ENCODE measurements at places on chromosomes 11 and 22.

DNA sequence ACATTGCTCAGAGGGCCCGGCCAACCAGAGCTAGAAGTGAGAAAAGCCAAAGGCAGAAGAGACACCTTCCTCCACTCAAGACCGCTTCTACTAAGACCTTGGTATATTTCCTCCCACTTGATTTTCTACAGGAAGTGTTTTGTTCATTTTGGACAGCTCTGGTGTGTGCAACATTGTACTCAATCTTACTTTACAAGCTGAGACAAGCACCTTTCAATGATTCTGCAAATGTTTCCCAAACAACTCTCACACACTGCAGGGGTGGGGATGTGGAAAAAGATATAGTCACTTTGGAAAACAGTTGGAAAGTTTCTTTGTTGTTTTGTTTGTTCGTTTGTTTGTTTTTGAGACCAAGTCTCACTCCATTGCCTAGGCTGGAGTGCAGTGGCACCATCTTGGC, 15.7 kb downstream of the MYO18B start:
- no peaks in the 10 kb centered on the region for H3K27me3 ChIP-seq
- no peak overlapping the region for H3K4me3 ChIP-seq
- no peak for DNase-seq
- H3K27ac ChIP-seq: peak overlapping the region; percentile 79
- peaks cover 50% of the 10 kb centered on the region for H3K4me1 ChIP-seq

GRCh38 chr11:48103621-48104567, 112.7 kb upstream of the OR4B1 start:
- no peak for DNase-seq
- no peak overlapping the region for H3K27ac ChIP-seq
- H3K27me3 ChIP-seq: no peaks in the 10 kb centered on the region
- peaks cover 75% of the 10 kb centered on the region for H3K4me1 ChIP-seq
- H3K4me3 ChIP-seq: no peak overlapping the region

GRCh38 chr22:23053051-23053707, 17.1 kb upstream of the GNAZ start:
- H3K36me3 ChIP-seq: no peaks in the 10 kb centered on the region
- H3K27ac ChIP-seq: no peak overlapping the region
- peaks cover 41% of the 10 kb centered on the region for H3K27me3 ChIP-seq
- peaks cover 2% of the 10 kb centered on the region for H3K4me1 ChIP-seq
- H3K4me3 ChIP-seq: no peak overlapping the region

DNA sequence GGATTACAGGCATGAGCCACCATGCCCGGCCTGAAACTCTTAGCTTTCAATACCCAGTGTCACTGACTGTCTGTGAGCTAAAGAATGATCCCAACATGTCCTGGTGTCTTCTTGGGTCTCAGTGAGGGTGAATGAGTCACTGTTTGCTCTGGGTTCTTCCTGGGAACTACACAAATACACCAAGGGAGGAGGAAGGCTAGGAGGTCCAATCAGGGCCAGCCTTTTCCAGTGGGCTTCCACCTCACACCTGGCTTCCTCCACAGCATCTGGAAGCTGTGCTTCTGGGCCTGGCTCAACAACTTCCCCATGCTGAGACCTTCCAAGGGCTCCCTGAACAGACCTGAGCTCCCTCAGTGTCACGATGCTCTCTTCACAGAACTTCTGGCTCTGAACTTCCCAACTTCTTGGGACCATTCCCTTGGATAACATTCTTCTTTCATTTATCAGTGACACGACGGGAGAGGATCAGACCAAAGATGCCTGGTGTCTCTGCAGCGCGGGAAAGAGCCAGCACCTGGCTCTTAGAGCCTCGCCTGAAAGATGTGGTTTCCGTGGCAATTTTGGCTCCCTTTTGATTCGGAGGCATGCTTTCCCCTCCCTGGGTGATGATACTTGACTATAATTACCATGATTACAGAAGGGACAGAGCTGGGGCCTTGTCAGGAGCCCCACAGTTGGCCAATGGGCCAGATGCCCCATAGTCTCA, 22.3 kb upstream of the CHRM4 start:
- H3K36me3 ChIP-seq: peaks cover 35% of the 10 kb centered on the region
- H3K4me1 ChIP-seq: peaks cover 15% of the 10 kb centered on the region

DNA sequence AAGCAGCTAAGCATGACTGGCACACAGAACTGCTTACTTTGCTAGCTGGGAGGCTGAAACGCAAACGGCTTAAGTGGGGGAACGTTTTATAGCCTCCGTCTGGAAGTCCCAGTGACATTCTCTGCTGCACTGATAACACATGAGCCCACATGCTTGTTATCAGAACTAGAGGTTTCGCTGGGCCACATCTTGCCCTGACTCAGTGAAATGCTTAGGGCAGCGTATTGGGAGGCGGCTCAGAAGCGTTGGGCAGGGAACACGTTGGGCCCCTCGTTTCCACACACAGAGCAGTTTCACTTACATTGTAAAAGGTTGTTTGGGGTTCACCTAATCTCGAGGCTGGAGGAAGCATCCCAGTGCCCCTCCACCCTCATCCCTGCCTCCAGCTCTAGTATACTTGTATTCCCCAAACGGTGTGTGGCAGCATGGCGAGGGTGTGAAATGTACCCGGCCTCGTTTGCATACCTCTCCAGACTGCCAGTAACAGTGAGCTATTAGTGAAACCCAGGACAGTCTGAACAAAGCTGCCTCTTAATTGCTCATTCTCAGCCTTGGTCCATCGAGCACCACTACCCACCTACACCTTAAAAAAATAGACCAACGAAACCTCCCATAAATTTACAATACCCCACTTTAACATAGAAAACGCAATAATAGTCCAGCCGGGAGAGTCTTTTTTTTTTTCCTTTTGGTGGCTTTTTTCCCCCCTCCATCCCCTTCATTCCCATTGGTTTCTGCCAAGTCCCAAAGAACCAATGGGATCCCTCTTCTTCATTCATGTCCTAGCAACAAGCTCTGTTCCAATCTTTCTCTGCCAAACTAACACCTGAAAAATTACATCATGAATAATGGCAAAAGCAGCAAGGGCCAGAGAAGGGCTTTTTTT, 218.8 kb upstream of the SORL1-AS1 start:
- H3K4me1 ChIP-seq: no peaks in the 10 kb centered on the region
- H3K27me3 ChIP-seq: peaks cover 2% of the 10 kb centered on the region
- H3K4me3 ChIP-seq: no peak overlapping the region
- no peaks in the 10 kb centered on the region for H3K36me3 ChIP-seq
- H3K27ac ChIP-seq: no peak overlapping the region

GRCh38 chr22:37045958-37046357, 5.6 kb upstream of the KCTD17 start:
- H3K36me3 ChIP-seq: no peaks in the 10 kb centered on the region
- no peak overlapping the region for H3K4me3 ChIP-seq
- no peaks in the 10 kb centered on the region for H3K27me3 ChIP-seq
- DNase-seq: no peak

- H3K27me3 ChIP-seq: no peaks in the 10 kb centered on the region
- DNase-seq: no peak
- H3K4me1 ChIP-seq: peaks cover 28% of the 10 kb centered on the region
- H3K27ac ChIP-seq: peak overlapping the region; percentile 25
- H3K36me3 ChIP-seq: peaks cover 55% of the 10 kb centered on the region
Observed at GRCh38 chr22:46795845-46796565, 33.6 kb downstream of the TBC1D22A start.

- peaks cover 37% of the 10 kb centered on the region for H3K4me1 ChIP-seq
- peaks cover 90% of the 10 kb centered on the region for H3K36me3 ChIP-seq
- H3K27ac ChIP-seq: peak overlapping the region; percentile 78
Observed at GRCh38 chr11:121494355-121495099, 41.8 kb upstream of the SORL1-AS1 start.

- H3K27me3 ChIP-seq: no peaks in the 10 kb centered on the region
- no peak overlapping the region for H3K4me3 ChIP-seq
- DNase-seq: no peak
- H3K36me3 ChIP-seq: no peaks in the 10 kb centered on the region
- no peak overlapping the region for H3K27ac ChIP-seq
Observed at GRCh38 chr11:77176996-77177395, 49.0 kb downstream of the MYO7A start.

DNA sequence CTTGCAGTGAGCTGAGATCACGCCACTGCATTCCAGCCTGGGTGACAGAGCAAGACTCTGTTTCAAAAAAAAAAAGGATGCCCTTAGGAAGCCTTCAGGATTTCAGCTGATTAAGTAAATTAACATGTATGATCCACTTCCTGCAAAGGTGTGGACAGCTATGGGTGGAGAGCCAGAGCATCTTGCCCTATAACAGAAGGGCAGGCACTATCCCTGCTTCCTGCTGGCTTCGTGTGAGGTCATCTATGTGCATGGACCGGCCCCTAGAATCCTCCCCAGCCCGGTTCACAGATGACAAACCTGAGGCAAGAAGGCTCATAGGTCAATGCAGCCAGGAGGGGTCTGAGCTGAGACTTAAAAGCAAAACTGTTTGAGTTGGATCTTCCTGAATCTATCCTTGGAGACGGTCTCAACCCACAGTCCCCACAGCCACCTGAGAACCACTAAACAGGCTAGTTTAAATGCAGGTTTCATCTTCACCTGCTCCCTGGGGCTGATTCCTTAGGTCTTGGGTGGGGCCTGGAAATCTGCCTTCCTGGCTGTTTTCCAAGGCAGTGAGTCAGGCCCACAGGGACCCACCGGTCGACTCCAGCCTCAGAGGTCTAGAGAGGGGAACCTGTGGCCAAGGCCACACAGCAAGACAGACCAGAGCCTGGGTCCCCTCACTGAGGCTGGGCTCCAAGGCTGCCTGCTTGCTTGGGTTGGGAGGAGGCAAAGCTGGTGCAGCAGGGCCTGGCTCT, 55.2 kb upstream of the MPEG1 start:
- no peaks in the 10 kb centered on the region for H3K27me3 ChIP-seq
- peak overlapping the region; percentile 36 for H3K27ac ChIP-seq
- no peak for DNase-seq
- H3K36me3 ChIP-seq: no peaks in the 10 kb centered on the region
- H3K4me1 ChIP-seq: peaks cover 25% of the 10 kb centered on the region

GRCh38 chr11:115155320-115155719, 348.9 kb downstream of the CADM1 start:
- no peak overlapping the region for H3K27ac ChIP-seq
- H3K4me3 ChIP-seq: no peak overlapping the region
- no peak for DNase-seq
- no peaks in the 10 kb centered on the region for H3K36me3 ChIP-seq
- H3K4me1 ChIP-seq: no peaks in the 10 kb centered on the region
- no peaks in the 10 kb centered on the region for H3K27me3 ChIP-seq
